ENCODE measurements at places on chromosomes 12 and 14.

GRCh38 chr12:124317400-124317799, 22.5 kb downstream of the RFLNA start:
- no peak for DNase-seq

DNA sequence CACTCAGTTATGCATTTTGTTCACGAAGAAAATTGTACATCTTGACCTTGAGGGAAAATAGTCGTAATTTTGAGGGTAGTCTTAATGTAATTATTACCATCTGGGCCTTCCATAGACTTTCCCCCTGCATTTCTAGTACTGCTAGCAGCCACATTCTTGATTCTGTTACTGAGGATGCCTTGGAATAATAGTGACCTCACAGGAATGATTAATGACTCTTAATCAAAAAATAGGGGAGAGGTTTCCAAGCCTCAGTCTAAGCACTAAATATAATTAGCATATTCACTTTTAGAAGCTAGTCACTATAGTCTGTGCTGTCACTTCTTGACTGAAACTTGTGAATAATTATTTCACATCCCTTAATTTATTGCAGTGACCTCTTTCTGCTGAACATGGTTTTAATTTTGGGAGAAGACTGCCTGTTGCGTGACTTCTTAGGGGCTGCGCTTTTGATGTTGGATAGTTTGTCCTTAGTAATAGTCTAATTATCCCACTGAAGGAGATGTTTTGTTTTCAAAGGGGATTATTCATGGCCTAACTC, 400.5 kb downstream of the ADAMTS20 start:
- DNase-seq: no peak

DNA sequence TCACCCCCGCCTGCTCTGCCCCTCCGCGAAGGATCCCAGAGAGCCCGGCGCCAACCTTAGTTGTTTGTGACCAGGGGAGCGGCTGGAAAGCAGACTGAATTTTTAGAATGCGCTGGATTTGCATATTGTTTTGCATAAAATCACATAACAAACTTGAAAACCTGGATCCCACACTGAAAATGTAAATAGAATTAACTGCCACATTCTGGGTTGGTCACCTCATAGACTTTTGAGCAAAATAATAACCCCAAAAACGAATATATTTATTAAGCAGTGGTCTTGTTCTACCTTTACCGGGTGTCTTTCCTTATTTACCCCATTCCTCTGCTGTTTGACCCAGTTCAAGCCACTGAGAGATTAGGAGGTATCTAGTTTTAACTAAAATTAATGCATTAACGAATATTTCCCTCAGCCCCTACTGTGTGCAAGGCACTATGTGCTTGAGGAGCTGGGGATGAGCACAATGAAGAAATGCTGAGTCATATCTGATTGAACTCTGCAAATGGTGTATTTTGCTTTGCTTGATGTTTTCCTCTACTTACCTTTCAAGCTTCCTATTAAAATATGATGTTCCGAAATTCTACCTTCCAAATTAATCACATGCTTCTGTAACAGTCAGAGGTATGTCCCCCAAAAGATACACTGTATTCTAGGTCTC, 438 bp upstream of the EGLN3 start:
- peak; percentile 2 for DNase-seq

DNA sequence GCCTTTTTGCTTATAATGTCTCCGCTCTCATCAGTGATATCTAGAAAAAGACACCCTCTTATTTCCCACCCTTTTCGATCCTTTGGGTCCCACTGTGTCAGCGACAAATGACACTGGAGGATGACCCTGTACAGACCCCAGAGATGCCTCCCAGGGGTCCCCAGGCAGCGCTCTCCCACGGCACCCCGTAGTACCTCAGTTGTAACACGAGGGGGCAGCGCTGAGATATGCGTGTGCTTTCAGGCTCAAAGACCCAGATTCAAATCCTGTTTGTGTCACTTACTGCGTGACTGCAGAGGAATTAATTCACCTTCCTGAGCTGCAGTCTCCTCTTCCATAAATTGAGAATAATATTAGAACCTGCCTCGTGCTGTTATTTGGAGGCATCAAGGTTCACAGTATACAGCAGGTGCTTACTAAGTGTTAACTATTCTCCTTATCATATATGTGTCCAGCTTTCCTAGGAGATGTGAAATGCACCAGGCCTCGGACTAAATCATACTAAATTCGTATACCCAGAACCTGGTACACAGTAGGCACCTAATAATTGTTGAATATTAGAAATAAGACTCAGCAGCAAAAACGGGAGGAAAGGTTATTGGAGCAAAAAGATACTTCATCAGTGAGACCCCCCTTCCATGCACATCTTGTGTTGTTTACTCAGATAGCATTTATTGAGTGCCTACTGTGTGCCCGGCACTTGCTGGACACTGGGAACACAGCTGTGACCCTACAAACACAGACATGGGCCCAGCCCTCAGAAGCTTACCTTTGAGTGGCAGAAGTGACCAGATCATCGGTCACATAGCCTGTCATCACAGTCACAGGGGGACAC, 99.9 kb downstream of the PHETA1 start:
- no peak for DNase-seq

- peak; percentile 52 for DNase-seq
Observed at GRCh38 chr14:22822571-22823098, 7.1 kb upstream of the MRPL52 start.

GRCh38 chr12:77850129-77850528, 19.4 kb downstream of the NAV3 start:
- no peak for DNase-seq

DNA sequence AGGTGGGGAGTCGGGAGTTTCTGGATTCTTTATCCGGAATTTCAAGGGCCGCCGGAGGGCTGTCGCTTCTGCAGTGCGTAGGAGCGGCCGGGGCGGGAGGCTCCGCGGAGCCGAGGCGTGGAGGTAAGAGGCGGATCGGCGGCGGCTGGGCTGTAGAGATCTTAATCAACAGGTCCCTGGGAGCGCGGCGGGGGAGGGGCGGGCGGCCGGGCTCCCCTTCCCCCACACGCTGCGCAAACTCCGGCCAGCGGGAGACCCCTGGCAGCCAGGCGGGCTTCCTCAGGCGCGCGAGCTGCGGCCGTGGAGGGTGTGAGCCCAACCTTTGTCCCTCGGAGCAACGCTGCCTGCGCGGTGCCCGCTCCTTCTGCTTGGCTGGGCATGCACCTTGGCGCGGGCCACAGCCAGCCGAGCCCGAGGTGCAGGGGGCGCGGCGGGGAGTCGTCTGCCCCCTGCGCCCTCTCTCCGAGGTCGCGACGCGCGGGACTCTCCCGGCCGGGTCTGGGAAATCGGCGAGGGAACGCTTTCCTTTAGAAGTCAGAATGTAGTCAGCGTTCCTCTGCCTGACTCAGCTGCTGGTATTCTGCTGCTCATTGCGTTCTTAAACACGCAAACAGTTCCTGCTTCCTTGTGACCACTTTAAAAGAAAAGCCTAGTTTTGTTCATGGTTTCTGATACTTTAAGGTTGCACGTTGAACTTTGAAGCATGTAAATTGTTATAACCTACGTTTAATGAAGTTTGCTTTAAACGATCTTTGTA, at the start of gene PALS1:
TSS of gene PALS1 (plus strand) at position 25 of the 757 bp plus-strand sequence. CDS start 37,736 bp downstream, outside the sequence.
- peak; percentile 62 for DNase-seq

DNA sequence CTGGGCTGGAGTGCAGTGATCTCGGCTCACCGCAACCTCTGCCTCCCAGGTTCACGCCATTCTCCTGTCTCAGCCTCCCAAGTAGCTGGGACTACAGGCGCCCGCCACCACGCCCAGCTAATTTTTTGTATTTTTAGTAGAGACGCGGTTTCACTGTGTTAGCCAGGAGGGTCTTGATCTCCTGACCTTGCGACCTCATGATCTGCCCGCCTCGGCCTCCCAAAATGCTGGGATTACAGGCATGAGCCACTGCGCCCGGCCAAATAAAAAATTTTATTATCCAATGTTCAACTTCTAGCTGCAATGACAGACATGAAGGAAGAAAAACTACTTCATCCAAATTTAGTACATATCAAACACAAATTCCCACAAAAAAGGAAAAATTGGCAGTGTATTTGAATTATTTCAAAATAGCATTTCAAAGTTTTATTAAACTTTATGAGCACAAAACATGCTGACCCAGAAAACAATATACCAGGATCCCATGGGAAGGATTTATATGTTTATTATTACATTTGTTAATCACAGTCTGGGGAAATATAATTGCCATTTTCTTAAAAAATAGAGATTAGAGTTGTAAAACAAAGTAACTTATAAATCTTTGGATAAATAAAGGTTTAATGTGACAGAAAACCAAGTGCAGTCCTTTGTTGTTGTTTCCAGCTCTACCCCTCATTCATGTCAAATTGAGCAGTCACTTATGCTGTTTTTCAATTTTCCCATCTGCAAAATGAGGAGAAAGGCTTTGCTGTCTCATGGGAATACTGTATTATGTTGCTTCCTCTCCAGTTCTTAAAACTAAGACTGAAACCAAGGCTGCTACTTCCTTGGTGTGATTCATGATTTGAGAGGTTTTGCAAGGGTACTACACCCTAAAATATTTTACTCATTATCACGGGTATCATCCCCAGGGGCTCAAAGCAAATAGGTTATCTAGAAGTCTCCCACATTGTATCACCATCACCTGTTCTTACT, 155.2 kb upstream of the AVPR1A start:
- no peak for DNase-seq

DNA sequence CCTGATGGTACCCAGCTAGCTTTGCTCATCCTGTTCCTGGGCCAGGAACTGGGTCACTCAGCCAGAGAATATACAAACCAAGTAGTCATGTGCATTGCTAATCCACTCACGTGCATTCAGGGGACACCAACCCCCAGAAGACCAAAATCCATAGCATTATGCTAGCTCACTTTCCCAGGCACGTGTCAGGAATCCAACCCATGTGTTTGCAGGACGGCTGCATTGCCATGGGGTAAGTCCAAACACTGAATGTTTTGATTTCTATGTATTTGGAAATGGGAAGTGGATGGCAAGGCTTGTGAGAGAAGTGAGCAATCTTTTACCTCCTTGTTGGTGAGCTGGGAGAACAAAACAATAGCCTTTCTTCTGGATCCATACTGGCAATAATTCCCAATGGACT, 87.1 kb upstream of the FOXN3 start:
- no peak for DNase-seq

- DNase-seq: no peak
Observed at GRCh38 chr14:55302367-55303124, 31.3 kb downstream of the FBXO34 start.

GRCh38 chr12:56333197-56333678, 562 bp downstream of the PAN2 start:
- no peak for DNase-seq

GRCh38 chr12:109160433-109160832, 44.0 kb downstream of the ACACB start:
- no peak for DNase-seq

- no peak for DNase-seq
Observed at GRCh38 chr12:67803278-67803993, 154.9 kb downstream of the DYRK2 start.

DNA sequence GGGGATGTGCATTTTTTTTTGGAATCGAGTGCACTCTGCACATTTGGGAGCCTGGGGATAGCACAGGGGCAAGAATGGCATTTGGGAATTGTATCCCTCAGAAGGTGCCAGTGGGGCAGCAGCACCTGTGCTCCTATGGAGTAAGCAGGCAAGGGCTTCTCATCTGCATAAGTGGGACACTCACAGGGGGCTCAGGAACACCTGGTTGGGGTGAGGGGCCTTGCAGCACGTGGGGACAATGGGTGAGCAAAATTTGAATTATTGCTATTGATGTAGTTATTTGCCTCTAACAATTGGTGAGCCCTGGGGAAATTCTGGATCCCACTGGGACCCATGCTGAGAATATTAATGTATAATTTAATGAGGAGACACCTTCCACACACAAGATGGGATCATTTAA, 274.2 kb downstream of the TTC6 start:
- no peak for DNase-seq

- no peak for DNase-seq
Observed at GRCh38 chr12:41910578-41911320, 233.9 kb downstream of the GXYLT1 start.

- DNase-seq: no peak
Observed at GRCh38 chr14:65287264-65288131, 125.0 kb upstream of the FUT8 start.

DNA sequence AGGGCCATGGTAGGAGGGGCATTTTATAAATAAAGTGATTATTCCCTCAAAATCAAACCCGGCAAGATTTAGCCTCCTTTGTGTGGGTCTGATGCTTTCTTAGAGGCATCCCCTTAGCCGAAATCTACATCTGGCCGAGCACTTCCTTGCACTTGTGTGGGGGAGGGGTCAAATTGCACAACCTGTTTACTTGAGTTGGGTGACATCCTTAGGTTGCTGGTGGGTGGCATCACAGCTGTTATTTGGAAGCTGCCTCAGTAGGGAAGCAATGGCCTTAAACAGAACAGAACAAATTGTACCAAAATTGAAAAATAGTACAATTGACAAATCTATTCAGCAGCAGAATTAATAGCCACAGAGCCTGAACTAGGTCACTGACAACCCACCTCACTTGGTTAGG, 546.1 kb downstream of the SNAPC1 start:
- no peak for DNase-seq

- no peak for DNase-seq
Observed at GRCh38 chr14:30339311-30339901, 219.6 kb upstream of the G2E3 start.

GRCh38 chr14:76396714-76397187, 20.8 kb downstream of the ESRRB start:
- DNase-seq: no peak

DNA sequence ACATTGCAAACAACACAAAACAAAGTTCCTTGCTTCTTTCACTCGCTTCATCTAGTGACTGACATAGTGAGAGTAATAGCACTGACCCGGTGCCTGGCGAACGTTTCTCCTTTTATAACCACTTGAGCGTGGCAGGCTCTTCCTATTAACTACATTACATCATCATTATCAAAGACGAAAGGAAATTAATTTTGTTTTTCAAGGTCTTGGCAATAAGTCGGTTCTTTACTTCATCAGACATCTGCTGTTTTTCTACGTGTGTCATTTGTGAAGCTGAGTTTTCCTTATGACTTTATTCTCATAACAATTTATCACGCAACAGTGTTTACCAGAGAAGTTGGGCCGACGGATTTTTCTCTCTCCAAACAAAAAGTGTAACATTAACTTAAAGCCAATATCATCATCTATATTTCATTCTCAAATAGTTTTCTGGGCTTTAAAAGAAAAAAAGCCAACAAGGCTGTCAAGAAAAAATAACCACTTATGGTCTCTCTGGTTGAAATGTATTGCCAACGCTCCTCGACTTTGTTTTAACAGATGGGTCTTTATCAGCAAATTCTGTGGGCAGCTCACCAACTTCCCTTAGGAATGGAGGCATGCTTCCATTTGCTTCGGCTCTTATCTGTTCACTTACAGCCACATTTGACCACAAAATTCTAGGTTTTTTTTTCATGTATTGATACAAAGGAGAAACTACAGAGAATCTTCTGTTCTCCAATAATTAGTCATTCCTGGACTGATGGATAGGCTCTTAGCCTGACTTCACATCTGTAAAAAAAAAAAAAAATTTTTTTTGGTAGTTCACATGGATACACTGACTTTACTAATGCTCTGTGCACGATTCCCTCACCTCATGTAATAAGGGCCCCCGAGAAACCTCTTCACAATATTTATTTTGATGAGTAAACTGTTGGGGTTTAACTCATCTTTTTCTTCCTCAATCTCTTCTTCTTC, 97.1 kb upstream of the CDKN3 start:
- DNase-seq: peak; percentile 56
